ENCODE measurements at places on chromosomes 7 and 10. TPM values are rescaled to one million over a fixed set of nuclear protein-coding genes. Genes with fewer than 3 reads are reported as not detected.
A peak's percentile ranks its signal among the peaks of the same experiment; 100 is the strongest.

Gene CAV2
- total RNA-seq: 1.9 TPM

Gene KIAA1549
- 34.8 TPM for total RNA-seq

Gene PLXNA4
- 21.7 TPM for total RNA-seq

Gene AS3MT
- total RNA-seq: 10.4 TPM

Gene FKBP9
- 78.0 TPM for total RNA-seq

Gene DGKB
- total RNA-seq: 0.98 TPM

Gene GRM3
- total RNA-seq: 3.4 TPM

Gene NRCAM
- total RNA-seq: 35.0 TPM

Gene SNX10
- total RNA-seq: 5.4 TPM

Gene MCM10
- total RNA-seq: 76.3 TPM

Gene MTERF1
- total RNA-seq: 11.9 TPM

DNA sequence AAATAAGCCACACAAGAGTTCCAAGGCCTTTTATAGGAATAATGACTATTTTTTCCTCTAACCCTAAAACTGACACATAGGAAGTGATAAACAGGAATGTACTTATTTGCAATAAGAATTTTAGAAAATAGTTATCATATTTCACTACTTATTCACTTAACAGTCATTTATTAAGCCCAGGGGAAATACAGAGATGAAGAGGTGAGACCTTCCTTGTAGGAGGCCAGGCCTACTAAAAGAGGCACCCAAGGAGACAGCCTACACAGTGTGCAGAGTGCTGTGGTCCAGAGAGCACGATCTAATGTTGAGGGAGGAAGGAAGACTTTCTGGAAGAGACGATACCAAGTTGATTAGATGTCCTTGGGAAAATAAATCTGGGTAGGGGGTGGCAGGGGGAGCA is 45.0 kb upstream of the PPP1R3C start:
- no peak for DNase-seq

DNA sequence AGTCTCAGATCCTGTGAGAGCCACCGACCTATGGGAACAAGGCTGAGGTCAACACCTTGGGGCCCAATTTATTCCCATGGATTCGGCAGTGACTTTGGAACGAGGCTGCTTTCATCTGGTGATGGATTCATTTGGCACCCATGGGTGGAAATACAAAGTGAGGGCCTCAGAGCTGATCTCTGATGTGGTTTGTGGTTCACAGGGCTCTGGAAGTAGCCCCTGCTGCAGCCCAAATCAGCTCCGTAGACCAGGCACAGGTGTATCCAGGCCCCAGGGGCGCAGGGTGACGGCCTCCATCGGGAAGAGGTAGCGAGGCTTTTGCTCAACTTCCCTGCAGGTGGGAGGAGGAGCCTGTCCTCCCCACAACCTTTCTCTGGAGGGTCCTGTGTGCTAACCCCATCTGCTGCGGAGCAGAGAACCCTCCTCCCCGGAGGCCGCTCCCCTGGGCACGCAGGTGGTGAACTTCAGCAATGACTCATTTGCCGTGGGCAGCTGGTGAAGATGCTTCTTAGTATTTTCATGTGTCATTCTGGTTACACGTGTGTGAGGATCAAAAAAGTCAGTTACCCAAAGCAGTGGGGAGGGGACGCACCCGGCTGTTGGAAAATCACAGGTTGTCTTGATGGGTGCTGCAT is 7.5 kb upstream of the JAKMIP3 start:
- DNase-seq: no peak

- DNase-seq: no peak
These were observed 141.5 kb downstream of the ADCY1 start for GRCh38 chr7:45715471-45716352.

- no peak for DNase-seq
These were observed 27.9 kb downstream of the BAIAP2L1 start for GRCh38 chr7:98372993-98373392.

- DNase-seq: no peak
These were observed 175.1 kb downstream of the NEURL1 start for GRCh38 chr10:103668351-103669242.

GRCh38 chr10:48289501-48290238 is 15.2 kb upstream of the FRMPD2 start:
- DNase-seq: peak; percentile 76

DNA sequence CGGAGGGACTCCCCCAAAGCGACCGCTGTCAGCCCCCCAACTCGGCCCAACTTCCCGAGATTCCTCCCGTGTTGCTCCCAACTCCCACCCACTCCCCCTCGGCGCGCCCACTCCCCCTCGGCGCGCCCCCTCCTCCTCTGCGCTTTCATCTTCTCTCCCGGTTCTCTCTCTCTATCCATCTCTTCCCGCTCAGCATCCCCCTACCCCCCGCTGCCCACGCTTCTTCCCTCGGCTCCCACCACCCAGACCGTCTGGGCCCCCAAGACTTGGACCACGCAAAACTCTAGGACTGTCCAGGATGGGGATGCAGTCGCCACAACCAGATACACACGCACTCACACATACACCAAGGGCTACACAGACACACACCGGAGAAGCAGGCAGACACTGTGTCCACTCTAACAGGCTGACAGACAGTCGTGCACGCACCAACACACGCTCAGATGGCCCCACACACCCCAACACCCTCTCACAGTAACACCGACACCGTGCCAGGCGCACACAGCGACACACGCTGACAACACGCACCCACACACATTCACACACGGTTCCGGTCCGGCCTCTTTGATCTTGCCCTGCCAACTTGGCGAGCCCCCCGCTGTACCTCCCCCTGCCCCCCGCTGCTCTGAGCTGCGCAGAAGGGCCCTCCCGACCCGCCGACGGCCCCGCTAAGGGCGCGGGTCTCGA is 1.1 kb downstream of the GRID1 start:
- DNase-seq: no peak

GRCh38 chr7:117548035-117548434 is 68.2 kb downstream of the CFTR start:
- no peak for DNase-seq

- no peak for DNase-seq
These were observed 106.5 kb downstream of the RPS24 start for GRCh38 chr10:78140066-78140630.

DNA sequence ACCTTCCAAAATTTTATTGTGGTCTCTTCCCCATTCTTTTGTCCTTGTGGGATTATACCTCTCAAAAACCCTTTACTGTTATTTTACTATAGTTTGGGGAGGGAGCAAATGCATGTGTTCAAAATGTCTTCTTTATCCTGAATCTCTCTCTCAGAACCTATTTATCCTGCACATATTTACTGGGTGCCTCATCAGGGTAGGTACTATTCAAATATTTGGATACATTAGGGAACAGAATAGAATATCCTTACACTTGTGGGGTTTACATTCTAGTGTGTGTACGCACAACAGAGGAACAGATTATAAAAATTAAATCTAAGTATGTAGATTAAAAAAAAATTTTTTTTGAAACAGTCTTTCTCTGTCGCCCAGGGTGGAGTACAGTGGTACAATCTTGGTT is 48.6 kb downstream of the SCD start:
- DNase-seq: no peak

- no peak for DNase-seq
These were observed 5.2 kb downstream of the GIMAP5 start for GRCh38 chr7:150742286-150742968.

DNA sequence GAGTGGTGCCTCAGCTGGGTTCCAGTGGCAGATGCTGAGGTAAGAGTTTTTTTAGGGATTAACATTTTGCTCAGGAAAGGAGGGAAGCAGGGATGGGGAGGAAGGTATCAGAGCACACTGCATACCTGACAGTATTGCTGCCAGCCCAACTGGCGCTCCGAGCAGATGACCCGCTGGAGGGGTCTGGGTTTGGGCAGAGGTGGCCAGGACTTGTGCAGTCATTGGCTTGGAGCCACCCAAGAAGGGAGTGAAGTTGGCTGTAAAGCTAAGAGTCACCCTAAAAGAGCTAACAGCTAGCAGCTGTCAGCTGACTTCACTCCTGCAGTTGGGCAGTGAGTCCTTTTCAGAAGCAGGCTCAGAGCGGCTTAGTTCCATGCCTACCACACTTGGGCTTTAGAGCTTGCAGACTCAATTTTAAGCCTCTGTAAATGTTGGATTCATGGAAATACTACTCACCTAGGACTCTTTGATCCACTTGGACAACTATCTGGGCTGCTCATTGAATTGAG is 5.8 kb upstream of the ARHGAP22 start:
- no peak for DNase-seq

DNA sequence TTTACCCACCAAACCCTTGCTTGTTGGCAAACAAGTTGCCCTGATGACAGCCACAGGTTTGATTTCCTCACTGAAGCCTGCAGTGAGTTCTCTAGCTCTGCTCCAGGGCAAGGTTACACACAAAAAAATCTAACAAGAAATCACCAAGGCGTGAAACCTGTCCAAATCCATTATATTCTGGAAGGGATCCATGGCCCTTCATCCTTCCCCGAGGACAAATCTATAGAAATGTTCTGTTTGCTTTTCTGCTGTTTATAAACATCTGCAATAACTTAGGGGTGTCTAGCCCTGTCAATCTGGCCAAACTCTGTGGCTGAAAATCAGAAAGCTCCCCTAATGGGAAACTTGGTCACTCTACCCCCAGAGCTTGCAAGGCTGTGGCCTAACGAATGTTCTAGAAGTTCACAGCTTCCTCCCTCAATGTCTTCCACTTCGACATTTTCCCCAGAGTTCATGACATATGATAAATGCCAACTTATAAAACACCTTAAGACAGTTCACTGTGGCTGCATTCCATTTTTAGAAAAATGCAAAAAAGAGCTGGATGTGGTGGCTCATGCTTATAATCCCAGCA is 164.5 kb downstream of the PRPF18 start:
- no peak for DNase-seq

GRCh38 chr7:96269246-96269994 is 52.5 kb downstream of the SLC25A13 start:
- DNase-seq: no peak

- no peak for DNase-seq
These were observed 115.6 kb downstream of the DPP6 start for GRCh38 chr7:154167807-154168206.

GRCh38 chr7:159049266-159050025 is 95.2 kb downstream of the VIPR2 start:
- DNase-seq: no peak

DNA sequence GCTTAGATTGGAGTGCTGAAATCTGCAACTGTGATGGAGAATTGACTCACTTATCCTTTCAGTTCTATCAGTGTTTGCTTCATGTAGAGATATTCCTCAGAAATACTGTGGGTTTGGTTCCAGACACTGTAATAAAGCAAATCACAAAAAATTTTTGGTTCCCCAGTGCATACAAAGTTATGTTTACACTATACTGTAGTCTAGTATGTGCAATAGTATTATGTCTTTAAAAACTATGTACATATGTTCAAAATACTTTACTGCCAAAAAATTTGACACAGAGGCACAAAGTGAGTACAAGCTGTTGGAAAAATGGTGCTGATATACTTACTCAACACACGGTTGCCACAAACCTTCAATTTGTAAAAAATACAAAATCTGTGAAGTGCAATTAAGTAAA is 112.5 kb downstream of the EPC1 start:
- no peak for DNase-seq

- no peak for DNase-seq
These were observed 90.1 kb downstream of the LHPP start for GRCh38 chr10:124551755-124552154.

DNA sequence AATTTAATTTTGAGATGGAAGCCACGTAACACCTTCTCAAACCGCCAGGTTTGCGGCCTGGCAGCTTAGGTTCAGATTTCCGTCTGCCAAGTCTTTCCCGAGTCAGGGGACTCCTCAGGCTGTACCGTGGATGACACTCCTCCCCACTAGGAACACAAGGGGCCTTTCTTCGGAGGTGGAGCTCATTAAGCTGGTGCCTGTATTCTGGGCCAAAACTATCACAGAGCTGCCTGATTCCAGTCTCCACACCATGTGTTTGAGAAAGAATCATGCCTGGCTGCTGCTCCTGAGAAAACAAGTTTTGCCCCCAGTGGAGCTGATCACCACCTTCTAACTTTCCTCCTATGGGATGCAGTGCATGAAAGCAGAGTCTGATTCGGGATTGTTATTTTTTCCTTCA is 44.8 kb downstream of the TMEM209 start:
- no peak for DNase-seq

DNA sequence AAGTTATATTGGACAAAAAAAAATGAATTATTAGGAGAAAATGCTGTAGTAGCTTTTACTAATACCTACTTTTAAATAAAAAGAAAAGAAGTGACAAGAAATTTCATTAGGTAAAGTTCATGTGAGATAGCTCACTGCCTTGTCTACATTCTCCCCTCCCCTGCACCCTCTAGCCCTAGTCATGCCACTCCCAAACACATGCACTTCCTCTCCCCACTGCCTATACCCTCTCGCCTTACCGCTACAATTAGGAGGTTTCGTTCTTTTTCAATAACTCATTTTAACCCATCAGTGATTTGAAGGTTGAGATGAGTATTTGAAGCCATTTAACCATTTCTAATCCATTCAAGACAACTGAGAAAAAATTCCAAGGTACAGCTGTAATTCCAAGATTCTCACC is 75.3 kb downstream of the HIBADH start:
- no peak for DNase-seq

GRCh38 chr10:50400694-50401093 is 149.4 kb upstream of the ASAH2 start:
- no peak for DNase-seq

GRCh38 chr10:114642729-114643128 is 15.3 kb downstream of the ABLIM1 start:
- DNase-seq: no peak

- no peak for DNase-seq
These were observed 376.8 kb downstream of the EXOC4 start for GRCh38 chr7:133629701-133630100.

GRCh38 chr10:106500925-106501525 is 663.5 kb downstream of the SORCS1 start:
- no peak for DNase-seq

DNA sequence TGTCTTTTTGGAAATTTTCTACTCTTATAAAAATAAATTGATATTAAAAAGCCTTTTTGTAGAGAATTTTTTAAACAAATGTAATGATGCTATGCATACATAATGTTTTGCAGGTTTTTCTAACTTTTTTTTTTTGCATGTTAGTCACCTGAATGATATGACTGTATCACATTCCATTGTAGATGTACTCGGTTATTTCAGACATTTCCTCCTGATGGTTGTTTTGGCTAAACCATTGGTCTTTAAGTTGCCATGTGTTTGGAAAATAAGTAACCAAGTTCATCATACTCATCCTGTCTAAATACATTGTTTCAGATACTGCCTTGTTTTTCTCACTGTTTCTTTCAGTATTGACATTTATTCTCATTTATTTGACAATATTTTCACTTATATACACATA is 25.8 kb downstream of the NHLRC2 start:
- no peak for DNase-seq

GRCh38 chr7:116324582-116324981 is 114.2 kb downstream of the TES start:
- no peak for DNase-seq

DNA sequence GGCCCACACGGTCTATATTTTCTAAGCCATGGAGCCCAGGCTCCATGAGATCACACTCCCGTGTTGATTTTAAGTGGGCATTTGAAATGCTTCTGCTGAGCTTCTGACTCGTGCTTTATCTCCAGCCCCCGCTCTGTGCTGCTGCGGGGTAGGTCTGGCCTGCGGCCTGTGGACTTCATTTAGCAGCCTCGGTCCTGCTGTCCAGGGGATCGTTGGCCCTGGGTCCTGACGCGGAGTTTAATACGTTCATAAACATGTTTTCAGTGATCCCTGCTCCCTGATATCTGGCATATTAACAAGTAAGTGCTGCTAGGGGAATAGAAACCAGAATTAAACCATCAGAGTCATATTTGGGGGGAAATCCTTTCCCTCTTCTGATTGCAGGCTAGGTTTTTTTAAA is 540.3 kb upstream of the MGMT start:
- DNase-seq: no peak

- DNase-seq: no peak
These were observed 843.6 kb upstream of the POT1 start for GRCh38 chr7:125773113-125773785.

GRCh38 chr10:122225330-122225729 is 45.8 kb upstream of the BTBD16 start:
- DNase-seq: no peak
